ENCODE measurements at places on chromosomes 2 and 18. TPM values are rescaled to one million over a fixed set of nuclear protein-coding genes. Genes with fewer than 3 reads are reported as not detected.

The NYAP2 gene
- not detected for total RNA-seq

The FBLN7 gene
- 0.47 TPM for total RNA-seq

The PASK gene
- 2.5 TPM for total RNA-seq

The IL1F10 gene
- total RNA-seq = not detected

The FAM110C gene
- total RNA-seq = not detected

The FHL2 gene
- total RNA-seq = 85.7 TPM

The TMEM37 gene
- 0.32 TPM for total RNA-seq

The UGT1A5 gene
- total RNA-seq = not detected

The SP9 gene
- not detected for total RNA-seq

The FBXO15 gene
- 0.79 TPM for total RNA-seq

The CRYGC gene
- not detected for total RNA-seq

The ARHGEF4 gene
- 2.2 TPM for total RNA-seq

The POMC gene
- not detected for total RNA-seq

The TAF4B gene
- total RNA-seq = 1.8 TPM

The GREB1L gene
- total RNA-seq = not detected

The ACTG2 gene
- 0.95 TPM for total RNA-seq

The TANC1 gene
- 14.7 TPM for total RNA-seq

The ADNP2 gene
- total RNA-seq = 10.6 TPM

The ANTXR1 gene
- total RNA-seq = 31.8 TPM
